ENCODE measurements at places on chromosomes 7 and 10.
A peak's percentile ranks its signal among the peaks of the same experiment; 100 is the strongest.

DNA sequence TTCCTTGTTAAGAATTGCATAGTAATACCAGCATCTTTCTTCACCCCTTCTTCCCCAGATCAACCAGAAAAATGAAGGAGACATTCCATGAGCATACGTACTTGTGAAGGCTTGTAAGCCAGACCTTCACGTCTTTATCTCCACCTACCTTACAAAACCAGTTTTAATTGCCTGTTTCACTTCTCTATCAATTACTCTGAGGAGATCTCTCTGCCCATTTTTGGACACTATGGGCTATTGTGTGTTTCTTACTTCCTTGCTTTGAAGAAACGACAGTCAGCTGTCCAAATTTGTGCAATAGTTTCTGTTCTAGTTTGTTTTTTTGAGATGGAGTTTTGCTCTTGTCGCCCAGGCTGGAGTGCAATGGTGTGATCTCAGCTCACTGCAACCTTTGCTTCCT is 349.7 kb upstream of the MBL2 start:
- DNase-seq, result no peak

- no peak for DNase-seq
Observed at GRCh38 chr10:42972946-42973345, 103.9 kb upstream of the RET start.

DNA sequence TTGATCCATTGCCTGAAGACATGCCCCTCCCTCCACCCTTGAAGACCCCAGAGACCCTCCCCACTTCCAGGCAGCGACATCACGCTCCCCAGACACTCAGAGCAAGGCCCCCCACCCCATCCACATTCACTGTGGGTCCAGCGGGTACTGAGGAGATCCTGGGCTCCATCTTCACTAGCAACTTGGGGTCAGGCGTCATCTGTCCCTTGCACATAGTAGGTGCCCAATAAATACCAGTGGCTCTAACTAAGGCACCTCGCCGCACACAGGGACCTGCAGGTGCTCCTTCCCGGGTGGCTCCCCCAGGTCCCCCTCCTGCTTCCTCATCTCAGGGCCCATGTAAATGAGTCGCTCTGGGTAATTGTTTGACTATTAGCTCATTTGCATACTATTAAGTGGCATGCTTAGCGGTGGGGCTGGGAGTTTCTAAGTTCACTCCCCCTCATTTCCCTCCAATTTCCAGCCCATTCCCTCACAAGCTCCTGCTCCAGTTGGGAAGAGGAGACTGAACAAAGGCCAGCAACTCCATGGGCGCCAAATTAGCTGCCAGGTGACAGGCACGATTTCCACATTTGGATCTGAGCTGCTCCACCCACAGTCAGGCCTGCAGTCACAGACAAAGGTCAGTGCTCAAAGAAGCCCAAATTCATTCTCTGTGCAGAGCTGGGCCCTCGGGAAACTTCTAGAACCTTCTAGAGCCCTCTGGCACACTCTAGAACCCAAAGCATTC is 29.7 kb downstream of the EBF3 start:
- no peak for DNase-seq

DNA sequence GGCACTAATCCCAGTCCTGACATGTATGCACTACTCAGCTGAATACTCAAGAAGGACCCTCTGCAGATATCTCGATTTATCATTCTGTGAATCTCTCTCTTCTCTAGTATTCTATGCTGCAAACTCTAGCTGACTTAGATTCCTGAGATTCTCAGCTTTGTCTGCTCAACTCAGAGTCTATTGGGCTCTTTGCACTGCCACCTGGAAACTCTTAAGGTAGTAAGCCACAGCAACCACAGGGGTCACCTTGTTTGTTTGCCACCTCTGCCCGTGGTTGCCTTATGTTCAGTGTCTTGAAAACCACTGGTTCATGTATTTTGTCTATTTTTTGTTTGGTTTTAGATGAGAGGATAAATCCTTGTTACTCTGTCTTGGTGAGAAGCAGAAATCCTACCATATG is 72.9 kb downstream of the SP8 start:
- DNase-seq, result no peak

GRCh38 chr7:51121036-51121790 is 195.4 kb downstream of the COBL start:
- no peak for DNase-seq

GRCh38 chr10:57905010-57905409 is 362.7 kb downstream of the IPMK start:
- no peak for DNase-seq

DNA sequence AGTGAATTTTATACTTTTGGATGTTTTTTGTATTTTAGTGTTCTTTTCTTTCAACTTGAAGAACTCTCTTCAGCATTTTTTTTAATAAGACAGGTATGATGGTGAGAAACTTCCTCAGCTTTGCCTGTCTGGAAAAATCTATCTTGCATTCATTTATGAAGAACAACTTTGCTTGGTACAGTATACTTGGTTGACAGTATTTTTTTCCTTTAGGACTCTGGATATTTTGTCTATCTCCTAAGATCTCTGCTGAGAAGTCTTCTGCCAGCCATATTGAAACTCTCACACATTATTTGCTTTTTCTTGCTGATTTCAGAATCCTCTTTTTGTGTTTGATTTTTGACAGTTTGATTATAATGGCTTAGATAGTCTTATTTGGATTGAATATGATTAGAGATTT is 405.0 kb upstream of the GHITM start:
- no peak for DNase-seq

- DNase-seq, result no peak
Observed at GRCh38 chr10:33355274-33355673, 20.8 kb upstream of the NRP1 start.

DNA sequence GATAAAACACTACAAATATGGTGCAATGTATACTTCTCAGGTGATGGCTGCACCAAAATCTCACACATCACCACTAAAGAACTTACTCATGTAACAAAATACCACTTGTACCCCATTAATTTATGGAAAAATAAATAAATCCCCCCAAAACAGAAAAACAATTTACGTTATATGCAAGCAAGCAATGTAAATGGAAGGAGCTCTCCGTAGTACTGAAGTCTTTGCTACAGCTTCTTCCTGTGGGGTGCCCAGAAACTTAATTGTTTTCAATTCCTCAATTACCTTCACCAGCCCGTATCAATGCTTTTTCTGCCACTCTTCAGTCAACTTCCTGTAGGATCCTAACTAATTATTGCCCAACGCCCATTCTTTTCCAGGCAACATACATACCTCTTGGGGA is 138.1 kb downstream of the RELN start:
- DNase-seq, result peak; percentile 6

- DNase-seq, result no peak
Observed at GRCh38 chr7:115410972-115411686, 489.2 kb downstream of the MDFIC start.

GRCh38 chr7:155676052-155676451 is 31.6 kb downstream of the RBM33 start:
- DNase-seq, result no peak

DNA sequence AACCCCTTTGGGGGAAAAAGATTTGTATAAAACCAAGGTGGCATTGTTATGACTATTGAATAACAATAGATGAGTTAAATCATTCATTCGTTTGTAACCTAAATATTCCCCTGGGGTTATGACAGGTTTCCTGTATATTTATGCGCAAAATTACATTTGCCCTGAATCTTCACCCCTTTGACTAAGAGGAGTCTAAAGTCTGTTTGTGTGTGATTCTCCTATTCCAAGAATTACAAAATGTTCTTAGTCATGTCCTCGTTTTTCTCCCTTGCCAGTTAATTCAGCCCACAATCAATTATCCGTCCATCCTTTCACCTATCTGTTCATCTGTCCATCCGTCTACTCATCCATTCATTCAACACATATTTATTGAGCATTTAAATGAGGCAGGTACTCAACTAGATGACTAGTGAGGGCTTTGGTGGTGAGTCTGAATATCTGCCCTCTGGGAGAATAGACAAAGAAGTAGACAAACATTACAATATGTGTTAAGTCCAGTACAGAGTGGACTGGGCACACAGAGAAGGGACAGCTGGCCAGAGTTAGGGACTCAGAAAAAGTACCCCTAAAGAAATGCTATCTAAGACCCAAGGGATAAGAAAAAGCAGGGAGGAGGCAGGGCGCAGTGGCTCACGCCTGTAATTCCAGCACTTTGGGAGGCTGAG is 35.6 kb upstream of the TCF7L2 start:
- no peak for DNase-seq

- no peak for DNase-seq
Observed at GRCh38 chr7:2643386-2644219, 11.8 kb downstream of the TTYH3 start.

DNA sequence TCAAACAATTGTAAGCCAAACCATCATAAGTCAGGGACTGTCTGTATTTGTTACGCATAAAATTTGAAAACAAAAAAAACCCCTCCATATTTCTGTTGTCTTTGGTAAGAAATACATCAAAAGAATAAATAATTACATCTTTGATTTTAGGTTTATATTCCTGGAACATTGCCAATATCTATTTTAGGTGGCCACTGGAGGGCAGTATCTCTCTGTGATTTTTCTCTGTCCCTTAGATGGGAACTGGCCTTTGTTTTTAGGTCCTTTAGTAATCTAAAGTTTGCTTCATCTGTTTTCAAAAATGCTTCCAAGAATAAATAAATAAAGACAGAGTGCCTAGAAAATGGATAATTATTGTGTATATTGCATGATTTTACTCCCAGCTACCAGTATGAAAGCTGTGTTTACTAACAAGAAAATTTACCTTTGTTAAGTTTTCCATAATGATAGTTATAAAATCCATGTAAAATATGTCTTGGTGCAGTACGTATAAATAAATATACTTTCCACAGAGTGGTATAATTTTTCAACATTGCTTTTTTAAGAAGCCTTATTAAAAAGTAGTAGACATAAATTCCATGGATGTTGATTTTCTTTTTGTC is 64.2 kb downstream of the PHYHIPL start:
- DNase-seq, result peak; percentile 54

DNA sequence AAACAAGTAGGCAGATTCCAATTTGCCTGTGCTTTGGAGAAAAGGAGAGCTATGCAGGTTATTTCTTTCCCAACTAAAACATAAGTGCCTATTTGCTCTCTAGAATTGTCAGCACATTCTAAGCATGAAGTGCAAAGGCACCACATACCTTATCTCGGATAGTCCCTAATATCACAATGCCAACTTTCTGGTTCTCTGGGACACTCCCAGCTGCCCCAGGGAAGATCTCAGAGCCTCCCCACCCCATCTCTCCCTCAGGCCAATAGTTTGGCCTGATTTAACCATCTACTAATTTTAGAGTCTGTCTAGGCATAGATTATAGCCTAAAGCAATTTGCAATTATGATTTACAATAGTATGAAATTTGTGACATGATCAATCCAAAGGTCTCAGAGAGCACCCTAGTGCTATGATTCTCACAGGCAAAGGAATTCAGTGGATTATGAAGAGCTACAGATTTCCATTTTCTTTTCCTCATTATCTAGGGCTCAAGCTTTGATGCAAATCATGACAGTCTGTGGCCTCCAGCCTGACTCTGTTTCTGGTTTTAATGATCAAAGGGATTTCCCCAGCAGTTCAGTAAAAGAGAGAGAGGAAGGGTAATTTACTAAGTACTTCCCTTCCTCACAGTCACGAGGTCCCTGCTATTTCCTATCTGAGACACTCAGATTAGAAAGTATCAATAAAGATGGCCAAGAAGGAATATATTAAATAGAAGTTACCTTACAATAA is 29.0 kb upstream of the IL6 start:
- no peak for DNase-seq

GRCh38 chr7:43649755-43650274 is 66.9 kb downstream of the STK17A start:
- DNase-seq, result no peak

DNA sequence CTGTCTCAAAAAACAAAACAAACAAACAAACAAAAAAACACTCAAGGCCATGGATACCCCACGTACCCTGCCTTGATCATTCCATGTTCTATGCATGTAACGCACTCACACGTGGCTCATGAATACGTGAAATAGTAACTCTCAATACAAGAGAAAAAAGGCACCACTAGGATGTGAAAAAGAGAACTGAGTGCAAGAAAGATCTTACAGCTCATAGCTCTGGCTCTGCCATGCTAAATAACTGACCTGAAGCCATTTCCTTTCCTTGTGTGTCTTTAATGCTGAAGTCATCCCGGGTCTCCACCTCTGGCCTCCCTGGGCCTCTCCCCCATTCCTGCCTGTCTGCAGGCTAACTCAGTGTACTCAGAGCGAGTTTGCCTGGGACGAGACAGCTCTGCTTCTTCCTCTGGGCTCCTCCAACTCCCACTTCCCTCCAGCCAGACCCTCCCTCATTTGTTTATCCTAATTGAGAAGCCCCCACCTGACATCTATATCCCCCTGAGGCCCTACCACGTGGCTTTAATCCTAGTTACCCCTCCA is 117.3 kb downstream of the PRPF18 start:
- no peak for DNase-seq

DNA sequence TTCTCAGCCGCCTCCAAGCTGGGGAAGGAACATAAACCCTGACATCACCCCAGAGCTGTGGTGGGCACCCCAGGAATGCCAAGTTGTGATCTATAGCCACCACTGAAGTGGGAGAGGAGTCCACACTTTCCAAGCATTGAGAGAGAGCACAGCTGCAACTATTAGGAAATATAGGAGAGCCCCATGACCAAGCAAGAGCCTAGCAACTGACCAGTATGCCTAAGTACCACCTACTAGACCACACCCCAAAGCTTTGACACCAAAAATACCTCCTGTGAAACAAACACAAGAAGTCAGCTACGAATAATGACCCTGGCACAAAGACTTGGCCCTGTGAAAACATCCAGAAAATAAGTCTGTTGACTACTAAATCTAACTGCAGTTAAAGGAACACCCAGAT is 804.1 kb upstream of the IGFBP3 start:
- no peak for DNase-seq

DNA sequence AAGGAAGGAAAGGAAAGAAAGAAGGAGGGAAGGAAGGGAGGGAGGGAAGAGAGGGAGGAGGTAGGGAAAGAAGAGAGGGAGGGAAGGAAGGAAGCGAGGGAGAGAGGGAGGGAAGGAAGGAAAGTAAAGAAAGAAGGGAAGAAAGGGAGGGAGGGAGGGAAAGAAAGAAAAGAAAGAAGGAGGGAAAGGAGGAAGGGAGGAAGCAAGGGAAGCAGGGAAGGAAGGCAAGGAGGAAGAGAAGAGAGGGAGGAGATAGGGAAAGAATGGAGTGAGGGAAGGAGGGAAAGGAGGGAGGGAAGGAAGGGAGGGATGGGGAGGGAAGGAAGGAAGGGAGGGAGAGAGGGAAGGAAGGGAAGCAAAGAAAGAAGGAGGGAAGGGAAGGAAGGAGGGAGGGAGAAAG is 65.8 kb downstream of the MAP3K8 start:
- no peak for DNase-seq

GRCh38 chr10:114678820-114679219 is 20.7 kb upstream of the ABLIM1 start:
- DNase-seq, result no peak

- no peak for DNase-seq
Observed at GRCh38 chr7:57245206-57245605, 113.0 kb upstream of the ZNF479 start.

DNA sequence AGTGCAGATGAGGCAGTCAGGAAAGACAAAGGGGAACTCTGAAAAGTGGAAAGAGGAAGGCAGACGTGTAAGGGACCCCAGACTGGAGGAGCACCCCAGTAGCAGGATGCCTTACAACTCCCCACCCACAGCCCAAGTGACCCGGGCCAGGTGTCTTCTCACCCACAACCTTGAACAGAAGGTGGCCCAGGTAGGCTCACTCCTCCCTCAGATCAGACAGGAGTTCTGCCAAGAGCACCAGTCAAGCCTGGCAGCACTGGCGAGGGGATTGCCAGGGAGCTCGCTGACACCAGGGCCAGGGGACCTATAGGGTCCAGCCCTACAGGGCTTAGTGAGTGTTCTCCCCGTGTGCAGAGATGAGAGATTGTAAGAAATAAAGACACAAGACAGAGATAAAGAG is 27.1 kb upstream of the LMBR1 start:
- no peak for DNase-seq
